ENCODE measurements at places on chromosomes 6 and 20. TPM values are rescaled to one million over a fixed set of nuclear protein-coding genes. Genes with fewer than 3 reads are reported as not detected.

DNA sequence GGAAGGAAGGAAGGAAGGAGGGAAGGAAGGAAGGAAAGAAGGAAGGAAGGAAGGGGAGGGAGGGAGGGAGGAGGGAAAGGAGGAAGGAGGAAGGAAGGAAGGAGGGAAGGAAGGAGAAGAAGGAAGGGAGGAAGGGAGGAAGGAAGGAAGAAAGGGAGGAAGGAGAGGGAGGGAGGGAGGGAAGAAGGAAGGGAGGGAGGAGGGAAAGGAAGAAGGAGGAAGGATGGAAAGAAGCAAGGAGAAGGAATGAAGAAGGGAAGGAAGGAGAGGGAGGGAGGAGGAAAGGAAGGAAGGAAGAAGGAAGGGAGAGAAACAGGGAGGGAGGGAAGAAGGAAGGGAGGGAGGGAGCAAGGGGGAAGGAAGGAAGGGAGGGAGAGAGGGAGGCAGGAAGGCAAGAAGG is 204.9 kb downstream of the PHACTR1 start:
- DNase-seq: no peak

DNA sequence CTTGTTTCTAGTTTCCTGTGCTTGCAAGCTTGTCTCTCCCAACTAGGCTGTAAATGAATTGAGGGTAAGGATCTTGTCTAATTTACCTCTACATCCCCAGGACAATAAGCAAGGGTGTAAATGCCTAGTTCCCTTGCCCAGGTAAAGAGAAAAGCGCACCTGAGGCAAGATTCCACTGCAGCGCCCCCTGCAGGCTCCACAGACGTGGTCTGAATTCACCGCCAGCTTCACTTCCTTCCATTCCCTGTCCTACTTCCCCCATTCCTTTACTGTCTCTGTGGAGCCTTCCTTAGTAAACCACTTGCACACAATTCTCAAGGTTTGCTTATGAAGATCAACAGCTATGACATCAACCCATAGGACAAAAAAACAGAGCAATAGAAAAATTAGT is 42.3 kb downstream of the ANKEF1 start:
- DNase-seq: no peak

HLA-DRB1 gene
- 1.1 TPM for total RNA-seq

SLC17A4 gene
- not detected for total RNA-seq

DNA sequence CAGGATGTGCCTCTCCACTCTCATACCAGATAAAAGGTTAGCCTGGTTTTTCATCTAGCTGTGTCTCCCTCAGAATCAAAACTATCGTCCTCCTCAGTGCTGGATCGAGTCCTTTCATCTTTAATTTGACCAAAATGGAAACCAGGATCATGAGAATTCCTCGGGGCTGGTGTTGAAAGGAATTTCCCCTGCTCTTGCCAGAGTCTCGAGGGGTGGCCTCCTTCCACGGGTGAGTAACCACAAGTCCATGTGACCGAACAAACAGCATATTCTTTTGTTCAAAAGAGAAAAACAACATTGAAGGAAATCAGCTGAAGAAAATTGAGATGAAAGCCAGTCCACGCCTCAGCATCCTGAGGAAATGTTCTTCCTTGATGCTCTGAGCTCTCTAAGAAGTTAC is 165.9 kb upstream of the CDYL start:
- DNase-seq: peak; percentile 83

SLC35D3 gene
- not detected for total RNA-seq

- DNase-seq: peak; percentile 56
Measured at GRCh38 chr20:20593447-20594170, 118.8 kb downstream of the RALGAPA2 start.

TOMM34 gene
- total RNA-seq: 16.3 TPM

FAM162B gene
- total RNA-seq: 0.36 TPM

GRM4 gene
- total RNA-seq: 0.36 TPM

DNA sequence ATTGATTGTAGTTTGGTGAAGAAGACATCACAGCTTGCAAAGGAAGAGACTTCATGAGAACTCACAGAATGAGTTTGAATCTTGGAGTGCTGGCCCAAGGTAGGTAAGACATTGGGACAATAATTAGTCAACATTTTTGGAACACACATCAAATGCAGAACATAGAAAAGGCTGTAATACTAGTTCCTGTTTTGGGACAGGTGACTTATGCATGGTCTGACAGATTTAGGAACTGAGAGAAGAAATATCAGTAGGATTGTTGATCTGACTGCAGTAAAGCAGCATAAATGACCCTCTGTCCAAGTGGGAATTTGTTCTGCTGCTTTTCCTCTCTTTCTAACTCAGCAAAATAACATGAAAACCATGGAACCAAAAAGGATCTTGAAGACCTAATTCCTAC is 102.3 kb upstream of the MAP3K7 start:
- DNase-seq: no peak

- DNase-seq: no peak
Measured at GRCh38 chr6:107331409-107332386, 127.7 kb downstream of the PDSS2 start.

SLC22A16 gene
- 0.36 TPM for total RNA-seq

DNA sequence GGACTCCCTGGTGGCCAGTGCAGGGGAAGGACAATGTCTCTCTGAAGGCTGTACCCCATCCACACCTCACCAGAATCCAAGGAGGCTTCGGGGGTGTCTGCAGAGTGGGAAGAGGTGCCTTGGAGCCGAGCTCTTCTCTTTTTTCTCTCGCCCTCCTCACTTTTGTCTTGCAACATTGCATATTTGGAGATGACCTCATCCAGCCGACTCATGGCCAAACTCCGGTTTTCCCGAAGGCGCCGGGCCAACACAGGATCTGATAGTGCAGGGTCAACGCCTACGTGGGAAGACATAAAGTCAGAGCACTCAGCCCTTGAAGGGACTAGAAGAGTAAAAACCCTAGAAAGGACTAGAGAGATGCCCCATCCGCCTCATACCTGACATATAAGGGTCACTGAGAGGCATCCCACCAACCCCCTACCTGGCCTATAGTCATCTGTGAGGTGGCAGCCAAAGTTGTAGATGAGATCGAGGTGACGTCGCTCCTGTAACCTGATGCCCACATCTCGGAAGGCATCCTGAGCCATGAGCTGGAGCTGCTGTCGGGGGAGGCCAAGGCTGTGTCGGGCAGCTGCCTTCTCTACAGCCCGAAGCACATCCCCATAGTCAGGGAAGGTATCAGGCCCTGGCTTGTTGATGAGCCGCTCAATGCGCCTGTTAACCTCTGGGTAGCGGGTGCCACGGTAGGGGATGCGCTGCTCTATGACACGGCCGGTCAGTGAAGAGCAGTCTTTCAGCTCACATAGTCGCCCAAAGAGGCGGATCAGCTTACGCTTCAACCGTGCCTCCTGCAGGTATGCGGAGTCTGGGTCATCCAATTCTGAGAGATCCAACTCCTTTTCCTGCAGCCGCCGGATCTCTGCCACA is 3.0 kb upstream of the ZBTB22 start:
- peak; percentile 92 for DNase-seq

RNF144B gene
- 5.8 TPM for total RNA-seq

VPS52 gene
- total RNA-seq: 42.7 TPM

GRCh38 chr6:23111984-23112383 is 542.6 kb downstream of the HDGFL1 start:
- no peak for DNase-seq

DNA sequence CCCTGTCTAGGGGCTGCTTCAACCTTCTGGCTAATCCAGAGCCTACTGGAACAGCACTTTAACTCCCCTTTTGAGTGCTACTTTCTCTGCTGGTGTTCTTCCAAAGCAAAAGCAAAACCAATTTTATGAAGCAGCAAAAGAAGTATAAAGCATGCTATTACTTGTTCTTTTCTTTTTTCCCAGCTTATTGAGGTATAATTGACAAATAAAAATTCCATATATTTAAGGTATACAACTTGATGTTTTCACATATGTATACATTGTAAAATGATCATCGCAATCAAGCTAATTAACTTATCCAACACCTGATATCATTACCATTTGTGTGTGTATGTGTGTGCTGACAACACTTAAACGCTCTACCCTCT is 14.9 kb downstream of the ID4 start:
- no peak for DNase-seq

NPBWR2 gene
- not detected for total RNA-seq

- DNase-seq: no peak
Measured at GRCh38 chr6:99495466-99495865, 19.8 kb downstream of the USP45 start.

EFCAB8 gene
- total RNA-seq: 1.4 TPM

DNA sequence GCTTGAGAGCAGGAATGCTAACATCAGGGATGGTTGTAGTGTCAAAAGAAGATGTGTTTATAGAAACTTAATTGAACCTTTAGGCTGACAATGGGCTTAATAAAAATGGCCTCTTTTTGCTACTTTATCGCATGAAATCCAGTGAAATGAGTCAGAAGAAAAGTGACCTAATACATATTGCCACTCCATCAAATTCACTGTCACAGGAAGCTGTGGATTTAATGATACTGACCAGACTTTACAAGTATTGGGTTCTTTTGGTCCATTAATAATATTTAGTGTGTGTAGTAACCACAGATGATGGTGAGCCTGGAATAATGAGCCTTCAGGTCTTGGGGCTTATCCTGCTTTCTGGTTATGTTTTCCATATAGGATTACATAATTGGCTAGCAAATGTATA is 231.8 kb upstream of the GMDS start:
- no peak for DNase-seq

MCCD1 gene
- not detected for total RNA-seq

GRCh38 chr20:37598100-37598543 is 70.4 kb upstream of the BLCAP start:
- no peak for DNase-seq

GRCh38 chr6:117008618-117009017 is 131.6 kb downstream of the RFX6 start:
- DNase-seq: no peak

TCP11 gene
- total RNA-seq: 0.72 TPM

DNA sequence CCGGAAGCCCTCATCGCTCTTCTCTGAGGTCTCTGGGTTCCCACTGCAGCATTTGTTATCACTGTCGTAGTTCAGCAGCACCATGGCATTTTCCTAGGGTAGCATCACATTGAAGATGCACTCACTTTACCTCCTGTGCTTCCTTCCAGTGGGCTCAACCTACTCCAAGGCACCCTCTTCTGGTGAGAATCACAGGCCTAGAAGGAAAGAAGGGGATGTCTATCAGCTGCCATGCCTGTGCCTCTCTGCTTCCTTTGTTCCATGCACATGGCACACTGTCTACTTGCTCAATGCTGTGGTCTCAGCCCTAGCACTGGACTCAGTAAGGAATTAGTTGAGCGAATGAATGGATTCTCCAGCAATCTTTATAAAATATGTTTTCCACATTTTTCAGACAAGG is 22.6 kb downstream of the CST4 start:
- DNase-seq: peak; percentile 14

DNA sequence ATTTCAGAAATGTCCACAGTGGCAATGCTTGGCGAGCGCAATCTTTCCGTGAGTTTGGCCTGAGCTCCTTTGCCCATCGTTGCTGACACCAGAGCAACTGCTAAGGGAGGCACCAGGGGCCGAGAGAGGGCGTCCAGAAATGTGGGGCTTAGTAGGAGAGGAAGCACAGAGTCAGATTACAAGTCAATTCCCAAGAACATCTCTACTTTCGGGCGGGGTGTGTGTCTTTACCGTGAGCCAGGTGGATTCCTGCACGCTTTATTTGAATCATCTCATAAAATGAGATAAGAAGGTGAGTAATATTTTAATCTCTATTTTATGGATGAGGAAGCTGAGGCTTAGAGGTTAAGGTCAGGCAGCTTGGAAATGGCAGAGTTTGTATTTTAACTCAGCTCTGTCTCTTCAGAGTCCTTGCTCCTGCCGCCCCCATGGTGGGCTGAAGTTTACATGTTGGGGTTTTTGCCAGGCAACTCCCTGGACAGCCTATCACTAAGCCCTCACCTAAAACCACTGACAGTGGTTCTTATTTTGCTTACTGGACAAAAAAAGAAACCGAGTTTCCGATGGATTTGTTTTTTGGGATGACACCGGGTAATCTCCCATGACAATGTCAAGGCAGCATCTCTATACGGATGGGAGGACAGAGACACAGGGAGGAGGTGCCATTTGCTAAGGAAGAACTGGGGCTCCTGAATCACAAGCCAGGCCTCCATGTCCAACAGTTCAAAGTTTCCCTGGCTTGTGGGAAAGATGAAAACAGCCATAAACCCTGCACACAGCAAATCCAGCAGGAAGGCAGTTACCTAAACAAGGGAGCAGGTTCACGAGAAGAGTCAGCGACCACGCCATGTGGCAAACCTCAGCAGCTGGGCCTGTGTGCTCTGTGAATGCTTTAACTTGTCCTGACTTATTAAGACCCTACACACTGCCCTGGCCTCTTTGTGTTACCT is 112.6 kb upstream of the SLC24A3 start:
- DNase-seq: no peak

RIPPLY2 gene
- total RNA-seq: not detected

NKAIN2 gene
- total RNA-seq: under 0.01 TPM

GRCh38 chr6:120230008-120230407 is 880.4 kb upstream of the MAN1A1 start:
- DNase-seq: no peak

GRCh38 chr6:71476872-71477271 is 188.3 kb downstream of the OGFRL1 start:
- DNase-seq: no peak

- DNase-seq: no peak
Measured at GRCh38 chr6:93962566-93962965, 543.2 kb upstream of the EPHA7 start.

FAM83B gene
- under 0.01 TPM for total RNA-seq

DNA sequence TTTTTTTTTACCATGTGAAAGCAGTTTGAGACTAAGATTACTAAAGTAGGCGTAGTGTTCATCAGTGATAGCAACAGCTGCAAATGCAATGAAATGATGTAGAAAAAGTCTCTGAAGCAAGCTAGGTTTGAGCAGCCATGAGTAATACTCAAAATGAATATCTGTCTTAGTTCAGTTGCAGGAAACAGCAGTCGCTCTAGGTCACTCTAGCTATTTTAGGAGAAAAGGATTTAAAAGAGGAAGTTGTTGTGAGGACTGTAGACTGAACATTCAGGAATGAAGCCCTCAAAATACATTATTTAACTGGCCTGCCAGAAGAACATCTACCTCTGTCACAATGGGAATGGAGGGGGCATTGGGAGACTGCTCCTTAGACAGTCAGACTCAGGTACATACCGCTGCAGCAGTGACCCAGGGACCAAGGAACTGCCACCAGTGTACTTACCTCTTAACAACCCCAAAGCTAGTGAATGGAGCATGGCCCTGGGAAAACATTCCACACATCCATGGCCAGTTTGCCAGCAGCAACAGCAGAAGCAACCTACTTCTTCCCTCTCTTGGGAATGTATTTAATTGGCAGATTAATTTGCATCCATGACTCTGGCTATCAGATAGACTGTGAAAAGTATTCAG is 243.0 kb upstream of the KHDRBS2 start:
- no peak for DNase-seq

LKAAEAR1 gene
- total RNA-seq: not detected

NFATC2 gene
- 0.29 TPM for total RNA-seq

GRCh38 chr6:126372626-126373025 is 32.7 kb downstream of the CENPW start:
- peak; percentile 32 for DNase-seq

DNA sequence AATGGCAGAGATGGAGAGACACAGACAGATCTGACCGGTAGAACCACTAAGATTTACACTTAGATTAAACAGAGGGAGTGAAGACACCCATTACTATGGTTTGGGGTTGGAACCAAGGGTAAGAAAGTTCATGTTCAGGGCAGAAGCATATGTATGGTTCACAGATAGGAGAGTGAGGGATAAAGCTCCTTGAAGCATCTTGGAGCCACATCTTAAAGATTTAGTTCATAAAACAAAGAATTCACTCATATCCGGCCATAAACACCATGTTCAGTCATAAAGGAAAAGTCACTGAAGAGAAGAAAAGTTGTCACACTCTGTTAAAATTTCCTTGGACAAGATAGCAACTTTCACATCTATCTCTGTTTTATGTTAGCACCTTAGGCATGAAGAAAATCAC is 18.0 kb downstream of the STX7 start:
- no peak for DNase-seq

Data from osteoblast (primary cell).